MG63 (cell line): ENCODE measurements at places on chromosomes 12 and 14. TPM values are rescaled to one million over a fixed set of nuclear protein-coding genes. Genes with fewer than 3 reads are reported as not detected.

GRCh38 chr14:68322940-68323620, 469.8 kb downstream of the ZFP36L1 start:
- no peak for DNase-seq

DNA sequence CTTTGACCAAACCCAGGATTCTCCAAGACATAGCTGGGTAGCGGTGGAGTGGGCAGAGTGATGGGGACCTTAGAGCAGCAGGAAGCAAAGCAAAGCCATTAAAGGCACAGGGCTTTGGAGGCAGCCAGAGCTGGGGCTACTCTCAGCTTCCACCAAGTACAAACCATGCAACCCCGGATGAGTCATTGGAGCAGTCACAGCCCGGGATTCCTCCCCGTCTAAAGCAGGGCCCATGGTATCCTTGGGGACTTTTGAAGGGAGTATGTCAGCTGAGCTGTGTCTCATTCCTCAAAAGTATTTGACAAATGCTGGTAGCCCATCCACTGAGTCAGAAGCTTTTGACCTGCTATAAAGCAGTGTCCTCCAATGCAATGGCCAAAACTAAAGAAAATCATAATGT, 9.7 kb upstream of the IFI27 start:
- DNase-seq, result peak; percentile 48

DNA sequence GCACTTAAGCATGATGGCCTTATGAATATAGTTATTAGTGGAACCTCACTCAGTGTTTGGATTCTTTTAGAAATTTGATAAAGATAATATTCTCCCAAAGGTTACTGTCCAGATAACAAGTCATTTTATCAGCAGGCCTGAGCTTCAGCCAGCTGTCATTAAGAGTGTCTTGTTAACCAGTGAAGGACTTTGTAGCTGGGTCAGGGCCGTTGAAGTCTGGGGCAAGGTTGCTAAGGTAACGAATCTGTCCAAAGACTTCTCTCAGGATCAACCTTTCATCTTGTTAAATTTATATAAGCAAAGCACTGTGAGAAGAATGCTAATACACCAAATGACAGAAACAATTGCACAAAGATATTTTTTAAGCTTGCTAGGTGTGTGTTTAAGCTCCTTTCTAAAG, 271.3 kb upstream of the TMPO start:
- no peak for DNase-seq

DNA sequence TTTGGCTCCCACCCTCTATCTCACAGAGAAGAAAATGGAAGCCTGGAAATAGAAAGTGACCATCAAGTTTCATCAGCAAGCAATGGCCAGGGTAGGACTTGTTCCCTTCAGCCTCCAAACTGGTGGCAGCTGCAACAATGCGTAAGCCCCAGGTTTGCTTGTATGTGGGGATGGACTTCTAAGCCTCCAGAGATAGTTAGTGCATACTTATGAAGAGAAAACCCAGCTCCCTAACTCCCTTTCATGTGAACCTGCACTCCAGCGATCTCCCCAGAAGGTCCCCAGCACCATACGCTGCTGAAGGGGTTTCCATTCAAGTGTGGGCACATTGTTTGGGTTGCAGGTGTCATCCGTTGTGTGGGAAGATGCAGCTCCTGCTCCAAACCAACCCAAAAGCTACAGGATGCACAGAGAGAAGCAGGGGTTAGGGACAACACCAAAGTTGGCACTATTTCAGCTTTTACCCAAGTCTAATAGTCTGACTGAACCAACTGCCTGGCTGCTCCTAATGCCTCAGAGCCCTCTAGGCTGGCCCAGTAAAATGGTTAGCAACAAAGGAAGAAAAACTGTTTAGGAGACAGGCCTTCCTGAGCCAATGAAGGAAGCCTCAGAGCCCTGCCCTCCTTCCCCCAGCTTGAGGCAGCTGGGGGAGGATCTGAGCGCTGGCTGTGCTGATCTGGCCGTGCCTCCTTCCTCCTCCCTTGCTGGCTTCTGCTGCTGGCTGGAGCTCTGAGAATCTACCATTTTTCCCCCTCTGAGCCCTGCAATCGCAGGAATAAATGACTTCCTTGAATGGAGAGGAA, 12.3 kb downstream of the ZFP36L1 start:
- peak; percentile 58 for DNase-seq

Gene RAD51AP1
- 33.4 and 44.3 TPM in 2 replicates for total RNA-seq

Gene IFNG
- not detected in 2 replicates for total RNA-seq

Gene KCNJ8
- not detected in 2 replicates for total RNA-seq
